HEK293T (cell line): ENCODE measurements at places on chromosomes 7 and 10.
A peak's percentile ranks its signal among the peaks of the same experiment; 100 is the strongest.

DNA sequence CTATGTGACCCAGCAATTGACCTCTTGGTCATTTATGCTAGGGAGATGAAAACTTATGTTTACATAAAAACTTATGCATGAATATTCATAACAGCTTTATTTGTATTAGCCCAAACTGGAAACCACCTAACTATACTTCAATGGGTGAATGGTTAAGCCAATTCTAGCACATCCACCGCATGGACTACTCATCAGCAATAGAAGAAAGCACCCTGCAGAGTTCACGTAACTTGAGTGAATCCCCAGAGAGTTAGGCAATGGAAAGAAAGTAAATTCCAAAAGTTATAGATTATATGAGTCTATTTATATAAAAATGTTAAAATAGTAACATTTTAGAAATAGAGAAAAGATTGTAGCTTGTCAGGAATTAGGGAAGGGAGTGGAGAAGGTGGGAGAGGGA is 60.2 kb upstream of the NRG3 start:
- DNase-seq, result no peak

- DNase-seq, result no peak
These were observed 210.3 kb downstream of the GALNT17 start for GRCh38 chr7:71342202-71342601.

DNA sequence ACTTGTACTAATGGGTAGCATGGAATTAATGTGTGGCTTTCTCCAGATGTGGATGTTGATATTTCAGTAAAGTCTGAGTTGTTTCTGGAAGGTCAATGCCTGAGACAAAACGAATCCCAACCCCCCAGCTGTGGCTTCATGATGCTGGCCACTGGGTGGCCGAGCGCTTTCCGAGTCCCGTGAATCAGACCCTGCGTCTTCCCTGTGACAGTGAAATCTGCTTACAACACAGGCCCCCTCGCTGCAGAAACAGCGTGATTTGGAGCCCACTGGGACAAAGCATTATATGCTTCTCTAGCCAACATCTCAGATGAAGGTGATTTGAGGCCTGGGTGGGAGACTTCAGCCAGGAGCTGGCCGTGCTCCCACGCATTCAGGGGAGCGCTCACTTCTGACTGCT is 124.7 kb downstream of the WDR37 start:
- no peak for DNase-seq

GRCh38 chr10:61787170-61787569 is 114.3 kb upstream of the ARID5B start:
- no peak for DNase-seq

DNA sequence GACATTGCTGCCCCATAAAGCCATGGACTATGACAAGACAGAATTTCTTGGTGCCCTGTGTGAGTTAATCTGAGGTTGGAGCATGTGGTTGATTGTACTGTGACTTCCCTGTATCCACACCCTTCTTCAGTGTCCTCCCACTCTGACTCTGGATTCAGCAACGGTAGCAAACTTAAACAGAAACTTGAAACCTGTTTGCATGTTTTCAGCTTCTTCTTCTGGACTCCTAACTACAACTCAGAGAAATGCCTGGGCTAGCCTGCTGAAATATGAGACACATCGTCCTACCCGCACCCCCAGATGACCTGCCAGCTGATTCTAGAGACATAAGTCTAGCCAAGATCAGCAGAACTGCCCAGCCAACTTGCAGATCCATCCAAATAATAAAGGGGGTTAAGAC is 78.4 kb downstream of the IPMK start:
- peak; percentile 18 for DNase-seq

DNA sequence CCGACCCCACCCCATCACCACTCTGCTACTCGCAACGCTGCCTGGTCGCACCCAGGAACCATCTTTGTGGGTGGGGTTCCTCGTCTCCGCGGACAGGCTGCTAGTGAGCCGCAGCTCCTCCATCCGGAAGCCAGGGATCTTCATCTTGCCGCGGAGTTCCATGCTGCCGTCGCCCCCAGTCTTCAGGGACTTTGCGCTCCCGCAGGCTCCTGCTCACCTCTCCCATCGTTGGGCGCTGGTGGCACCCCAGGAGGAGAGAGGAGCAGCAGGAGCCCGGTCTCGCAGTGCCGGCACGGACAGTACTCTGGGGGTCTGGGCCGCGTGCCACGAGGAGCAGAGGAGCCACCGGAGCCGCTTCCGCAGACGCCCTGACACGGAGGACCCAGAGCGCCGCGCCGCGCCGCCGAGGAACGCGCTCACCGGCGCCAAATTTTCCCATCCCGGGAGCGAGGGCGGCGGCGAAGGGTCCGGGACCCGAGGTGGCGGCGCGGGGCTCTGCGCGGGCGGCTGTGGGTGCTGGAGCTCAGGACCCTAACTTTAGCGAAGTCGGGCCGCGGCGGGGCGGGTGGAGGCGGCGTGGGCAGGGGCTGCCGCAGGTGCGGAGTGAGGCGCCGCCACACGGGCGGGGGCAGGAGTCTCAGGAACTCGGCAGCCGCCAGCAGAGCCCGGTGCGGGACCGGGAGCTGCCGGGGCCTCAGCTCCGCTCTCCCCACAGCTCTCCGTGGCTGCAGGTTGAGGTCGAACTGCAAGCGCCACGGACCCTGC is 750.1 kb upstream of the SORCS1 start:
- DNase-seq, result peak; percentile 10
